Neural progenitor cell (in vitro differentiated cells): ENCODE measurements at places on chromosomes 11 and 22.

- no peak for DNase-seq
These were observed 30.1 kb downstream of the SMCO4 start for GRCh38 chr11:93512949-93513667.

DNA sequence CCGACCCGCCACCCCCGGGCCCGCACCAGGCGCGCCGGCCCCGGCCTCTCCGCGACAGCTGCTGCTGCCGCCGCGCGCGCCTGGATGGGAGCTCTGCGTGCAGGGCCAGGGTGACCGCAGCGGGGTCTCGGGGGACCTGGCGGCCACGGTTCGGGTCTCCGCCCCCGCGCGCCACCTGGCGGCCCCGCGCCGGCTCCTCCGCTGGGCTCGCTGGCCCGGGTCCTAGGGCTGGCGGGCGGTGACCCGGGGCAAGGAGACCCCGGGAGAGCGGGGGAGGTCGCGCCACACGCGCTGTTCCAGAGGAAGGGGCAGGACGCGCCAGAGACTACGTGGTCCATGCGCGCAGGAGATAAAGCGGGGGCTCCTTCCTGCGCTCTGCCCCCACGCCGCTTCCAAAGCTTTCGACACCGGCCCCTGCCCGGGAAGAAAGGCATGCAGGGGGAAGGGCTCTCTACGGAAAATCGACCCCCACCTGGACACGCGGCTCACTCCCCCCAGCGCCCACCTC, 562 bp downstream of the SHANK2 start:
- DNase-seq = peak; percentile 87

GRCh38 chr22:37484480-37485394, 1.4 kb downstream of the MFNG start:
- DNase-seq = no peak

GRCh38 chr22:23106906-23107367, 34.9 kb downstream of the RSPH14 start:
- no peak for DNase-seq

DNA sequence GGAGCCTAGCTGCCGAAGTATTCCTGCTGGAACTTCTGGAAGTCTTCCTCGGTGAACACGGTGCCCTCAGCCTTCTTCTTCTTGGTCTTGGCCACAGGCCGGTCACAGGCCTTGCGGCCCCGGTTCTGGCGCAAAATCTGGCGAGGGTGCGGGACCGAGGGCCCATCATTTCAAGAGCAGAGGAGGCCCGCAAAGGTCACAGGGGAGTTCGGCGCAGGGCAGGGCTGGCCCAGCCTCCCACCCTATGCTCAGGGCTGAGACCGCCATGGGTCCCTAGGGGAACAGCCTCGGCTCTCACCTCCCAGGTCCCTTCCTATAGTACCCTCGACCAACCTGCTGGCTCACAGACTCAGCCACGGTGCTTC, 3.1 kb downstream of the RPS19BP1 start:
- no peak for DNase-seq

DNA sequence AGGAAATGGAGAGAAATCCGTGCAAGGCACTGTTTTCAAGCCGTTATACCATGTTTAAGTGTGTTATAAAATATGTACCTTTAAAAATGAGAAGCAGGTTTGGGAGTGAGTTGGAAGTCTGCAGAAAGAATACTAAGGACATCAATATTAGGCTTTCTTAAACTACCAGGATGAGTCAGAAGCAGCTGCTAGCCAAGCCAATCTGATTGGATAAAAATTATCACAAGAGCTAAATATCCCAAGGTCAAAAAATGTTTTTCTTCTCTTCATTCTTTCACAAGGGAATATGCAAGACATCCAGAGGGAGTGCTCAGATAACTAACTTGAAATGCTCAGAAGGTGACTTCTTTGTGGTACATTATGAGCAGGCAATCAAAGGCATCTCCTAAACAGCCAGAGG, 19.3 kb upstream of the CKAP5 start:
- DNase-seq = no peak

- DNase-seq = no peak
These were observed 28.1 kb downstream of the CYB5R2 start for GRCh38 chr11:7645206-7645605.

DNA sequence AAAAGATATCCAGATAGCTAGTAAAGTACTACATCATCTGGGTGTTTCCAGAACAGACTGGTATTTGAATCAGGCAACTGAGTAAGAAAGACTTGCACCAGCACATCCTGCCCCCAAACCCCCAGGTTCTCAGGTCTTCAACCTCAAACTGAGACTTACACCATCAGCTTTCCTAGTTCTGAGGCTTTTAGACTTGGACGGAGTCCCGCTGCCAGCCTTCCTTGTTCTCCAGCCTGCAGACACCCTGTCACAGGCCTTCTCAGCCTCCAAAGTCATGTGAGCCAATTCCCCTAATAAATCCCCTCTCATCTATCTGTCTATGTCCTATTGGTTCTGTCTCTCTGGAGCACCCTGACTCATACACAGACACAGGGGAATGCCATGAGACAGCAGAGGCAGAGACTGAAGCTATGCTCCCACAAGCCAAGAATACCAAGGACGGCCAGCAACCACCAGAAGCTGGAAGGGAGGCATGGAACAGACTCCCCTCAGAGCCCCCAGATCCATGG, 10.9 kb downstream of the SMCO4 start:
- DNase-seq = no peak

DNA sequence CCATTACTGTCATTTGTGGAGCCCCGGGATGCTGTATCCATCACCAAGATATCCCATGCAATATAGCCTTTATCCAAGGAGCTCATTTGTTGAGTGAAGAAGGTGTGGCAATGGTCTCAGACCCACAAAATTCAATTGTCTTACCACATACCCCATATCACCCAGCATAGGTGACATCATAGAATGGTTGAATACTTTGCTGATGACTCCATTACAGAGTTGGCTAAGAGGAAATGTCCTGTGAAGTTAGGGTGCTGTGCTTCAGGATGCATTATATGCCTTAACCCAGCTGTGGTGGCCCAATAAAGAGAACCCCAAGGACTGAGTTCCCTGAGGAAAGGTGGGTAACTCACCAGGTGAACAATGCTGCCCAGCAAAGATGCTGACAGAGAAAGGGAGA, 113.7 kb downstream of the EFCAB6 start:
- no peak for DNase-seq

- no peak for DNase-seq
These were observed 113.6 kb downstream of the SIK3 start for GRCh38 chr11:116984589-116984988.
